ENCODE measurements at places on chromosomes 1 and 21.

DNA sequence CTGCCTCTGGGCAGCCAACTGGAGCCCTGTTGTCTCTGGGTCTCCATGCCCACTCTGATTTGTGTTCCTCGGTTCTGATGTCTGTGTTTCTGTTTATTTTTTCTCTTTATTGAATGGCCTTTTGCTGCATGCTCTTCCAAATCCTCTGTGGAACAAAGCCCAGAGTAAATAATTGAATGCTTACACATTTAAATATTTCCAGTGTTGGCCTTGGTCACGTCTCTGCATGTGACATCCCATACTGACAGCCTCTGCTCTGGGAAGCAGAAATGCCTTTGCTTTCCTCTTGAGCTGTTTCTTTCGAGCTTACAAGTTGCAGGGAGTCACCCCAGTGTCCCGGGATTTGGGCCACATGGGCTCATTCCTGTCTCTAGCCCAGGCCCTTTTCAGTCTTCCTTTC, 267.9 kb downstream of the PTPRU start:
- no peak for DNase-seq

- no peak for DNase-seq
These were observed 553 bp upstream of the NDUFV3 start for GRCh38 chr21:42892582-42892930.

DNA sequence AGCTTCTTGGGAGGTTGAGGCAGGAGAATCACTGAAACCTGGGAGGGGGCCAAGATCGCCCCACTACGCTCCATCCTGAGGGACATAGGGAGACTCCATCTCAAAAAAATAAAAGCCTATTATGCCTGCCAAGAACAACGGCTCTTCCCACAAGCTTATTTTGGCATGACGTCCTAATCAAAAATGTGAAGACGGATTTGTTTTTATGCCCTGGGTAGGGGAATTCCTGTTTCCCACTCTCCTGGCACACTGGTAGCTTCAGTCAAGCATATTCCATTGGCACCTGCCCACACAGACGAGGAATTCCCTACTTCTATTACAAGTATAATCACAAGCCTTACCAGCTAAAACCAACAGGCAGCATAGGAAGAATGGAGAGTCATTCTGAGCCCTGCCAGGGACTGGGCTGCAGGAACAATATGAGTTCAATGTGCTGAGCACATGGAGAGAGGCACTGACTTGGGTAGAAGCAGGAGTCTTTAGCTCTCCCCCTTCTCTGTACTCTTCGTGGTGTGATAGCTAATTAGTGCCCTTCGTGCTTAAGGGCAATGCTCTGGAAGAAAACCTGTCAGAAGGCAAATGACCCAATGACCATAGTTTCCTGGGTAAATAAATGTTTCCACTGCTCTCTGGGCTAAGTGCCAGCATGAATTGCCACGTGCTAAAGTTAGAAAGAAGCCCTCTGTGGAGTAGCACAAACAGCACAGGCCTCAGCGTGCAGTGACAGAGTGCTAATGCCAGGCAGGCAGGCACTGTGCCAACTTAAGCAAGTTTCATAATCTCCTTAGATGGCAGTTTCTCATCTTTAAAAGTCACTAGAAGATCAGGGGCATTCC, 16.8 kb downstream of the TNFSF4 start:
- no peak for DNase-seq

- DNase-seq: no peak
These were observed 39.0 kb downstream of the GALNT2 start for GRCh38 chr1:230105754-230106625.

GRCh38 chr1:115409094-115410015, 71.3 kb upstream of the NGF start:
- DNase-seq: no peak

DNA sequence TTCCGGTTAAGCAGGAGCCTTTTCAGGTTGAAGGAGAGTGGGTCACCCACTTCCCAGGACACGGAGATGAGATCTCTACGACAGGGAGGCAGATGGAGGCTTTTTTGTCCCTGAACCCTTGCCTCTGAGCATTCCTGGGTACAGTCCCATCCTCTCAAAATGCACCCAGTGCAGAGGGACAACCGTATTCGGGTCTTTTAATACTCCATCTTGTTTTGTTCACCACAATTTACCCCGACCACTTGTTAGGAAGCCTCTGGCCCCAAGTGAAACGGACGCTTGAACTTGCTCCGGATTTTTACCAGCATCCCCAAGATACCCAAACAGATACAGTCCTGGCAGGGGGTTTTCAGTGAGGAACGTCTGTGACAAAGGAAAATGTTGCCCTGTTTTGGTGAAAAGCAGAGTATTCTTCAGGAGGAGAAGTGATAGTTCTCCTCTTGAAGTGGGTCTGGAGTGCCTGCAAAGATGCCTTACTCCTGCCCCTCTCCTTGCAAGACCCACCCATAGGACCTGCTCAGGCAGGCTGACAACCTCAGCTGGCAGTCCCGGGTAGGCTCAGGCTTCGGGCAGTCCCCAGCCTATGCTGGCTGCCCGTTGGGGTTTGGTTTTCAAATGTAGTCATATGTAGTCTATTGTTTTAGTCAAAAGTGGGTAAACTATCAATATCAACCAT, 669 bp upstream of the ARL8A start:
- DNase-seq: no peak

GRCh38 chr1:31580513-31580870, 4.2 kb downstream of the TINAGL1 start:
- DNase-seq: no peak

DNA sequence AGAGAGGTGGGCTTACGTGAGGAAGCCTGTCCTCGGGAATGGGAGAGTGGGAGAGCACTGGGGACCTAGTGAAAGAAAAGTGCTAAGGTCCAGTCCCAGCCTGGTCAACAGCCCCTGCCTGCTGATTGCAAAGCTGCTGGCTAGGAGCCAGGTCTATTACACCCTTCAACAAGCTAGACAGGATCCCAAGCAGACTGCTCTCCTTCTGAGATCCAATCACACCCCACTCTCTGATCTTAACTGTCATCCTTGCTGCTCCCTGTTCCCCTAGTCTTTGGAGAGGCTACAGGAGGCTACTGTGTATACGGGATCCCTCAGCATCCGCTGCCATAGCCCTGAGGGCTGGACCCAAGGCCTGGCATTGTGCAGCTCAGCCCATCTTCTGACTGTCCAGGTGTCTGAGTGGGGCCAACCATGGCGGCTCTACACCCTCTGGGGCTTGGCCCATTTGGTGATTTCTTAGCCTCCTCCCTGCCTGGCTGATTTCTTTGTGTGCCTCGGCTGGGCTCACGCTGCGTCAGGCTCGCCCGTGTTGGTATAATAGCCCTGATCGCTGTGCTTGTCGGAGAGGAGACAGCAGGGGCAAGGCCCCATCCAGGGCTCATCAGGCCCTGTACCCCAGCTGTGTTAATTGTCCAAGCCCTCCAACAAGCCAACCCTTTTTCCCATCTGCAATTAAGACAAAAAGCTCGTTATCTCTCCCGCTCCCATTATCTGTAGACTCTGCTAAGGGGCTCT, 43.9 kb downstream of the NAV1 start:
- DNase-seq: no peak

DNA sequence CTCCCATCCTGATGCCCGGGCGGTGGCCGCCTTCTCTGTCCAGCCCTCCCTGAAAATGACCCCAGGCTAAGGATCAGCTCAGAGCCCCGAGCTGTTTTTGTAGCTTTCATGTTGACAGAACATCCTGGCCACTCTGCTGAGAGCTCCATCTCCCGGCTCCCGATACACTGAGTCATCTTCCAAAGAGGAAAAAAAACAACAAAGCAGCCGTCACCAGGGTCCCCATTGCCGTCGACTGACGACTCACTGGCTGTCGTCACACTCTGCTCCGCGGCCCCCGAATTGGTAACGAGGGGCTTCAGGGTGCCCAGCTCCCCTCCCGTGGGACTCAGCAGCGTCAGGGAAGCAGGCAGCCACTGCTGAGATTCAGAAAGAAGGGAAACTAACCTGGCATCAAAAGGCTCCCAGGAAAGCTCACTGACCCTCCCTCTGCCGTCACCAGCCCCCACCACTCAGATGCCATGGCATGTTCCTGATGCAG, 67.2 kb downstream of the CD46 start:
- DNase-seq: no peak

- no peak for DNase-seq
These were observed 13.1 kb downstream of the GPSM2 start for GRCh38 chr1:108889706-108890384.

- DNase-seq: no peak
These were observed 16.0 kb downstream of the MIIP start for GRCh38 chr1:12035312-12035711.

GRCh38 chr1:89865498-89866382, 44.9 kb downstream of the LRRC8D start:
- no peak for DNase-seq

DNA sequence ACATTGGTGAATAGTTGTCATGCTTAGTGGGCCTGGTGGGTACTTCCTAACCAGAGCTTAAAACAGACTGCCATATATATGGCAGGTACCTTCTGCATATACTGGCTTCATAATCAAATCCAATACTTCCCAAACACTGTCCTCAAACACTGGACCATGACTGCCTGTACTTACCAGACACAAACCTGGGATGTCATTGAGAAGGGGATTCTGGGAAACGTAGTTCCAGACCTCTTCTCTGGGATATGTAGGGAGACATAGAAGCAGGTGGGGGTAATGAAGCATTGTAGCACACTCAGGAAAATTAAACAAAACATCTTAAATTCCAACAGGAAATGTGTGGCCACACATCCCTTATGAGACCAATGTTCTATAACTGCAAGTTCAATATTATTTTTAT, 76.5 kb upstream of the ADAMTS5 start:
- DNase-seq: no peak

GRCh38 chr1:34398916-34399275, 222.2 kb downstream of the C1orf94 start:
- DNase-seq: no peak

DNA sequence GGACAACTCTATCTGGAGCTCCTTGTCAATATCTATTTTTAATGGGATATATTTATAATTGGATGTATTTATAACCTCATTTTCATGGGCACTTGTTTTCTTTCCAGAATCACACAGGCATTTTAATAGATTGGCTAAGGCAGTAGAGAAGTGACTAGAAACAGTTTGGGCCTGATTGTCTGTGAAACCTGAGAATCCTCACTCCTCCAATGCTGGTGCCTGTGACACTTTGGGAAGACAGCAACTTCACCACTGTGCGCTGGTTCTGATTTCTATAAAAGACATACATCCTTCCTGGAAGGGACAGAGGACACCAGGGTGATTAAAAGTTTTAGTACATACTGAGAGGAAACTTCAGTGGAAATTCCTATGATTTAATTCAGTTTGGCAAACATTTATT, 39.6 kb upstream of the RXRG start:
- no peak for DNase-seq

DNA sequence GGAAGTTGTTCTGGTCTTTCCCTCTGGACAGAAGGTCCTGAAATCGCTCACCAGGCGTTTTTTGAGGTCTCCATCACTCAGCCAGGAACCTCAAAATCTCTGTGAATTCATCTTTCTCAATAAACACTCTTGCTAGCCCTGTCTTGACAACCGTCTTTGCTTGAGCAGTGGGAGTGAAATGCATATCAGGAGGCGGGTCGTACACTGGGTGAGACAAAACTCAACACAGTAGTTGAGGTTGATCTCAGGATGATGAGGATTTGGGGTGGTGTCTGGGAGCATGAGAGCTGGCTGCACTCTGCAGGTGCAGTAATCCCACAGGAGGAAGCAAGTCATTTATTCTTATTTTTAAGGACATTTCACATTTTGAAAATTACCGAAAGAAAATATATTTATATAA, 1.9 kb downstream of the GPR25 start:
- no peak for DNase-seq

DNA sequence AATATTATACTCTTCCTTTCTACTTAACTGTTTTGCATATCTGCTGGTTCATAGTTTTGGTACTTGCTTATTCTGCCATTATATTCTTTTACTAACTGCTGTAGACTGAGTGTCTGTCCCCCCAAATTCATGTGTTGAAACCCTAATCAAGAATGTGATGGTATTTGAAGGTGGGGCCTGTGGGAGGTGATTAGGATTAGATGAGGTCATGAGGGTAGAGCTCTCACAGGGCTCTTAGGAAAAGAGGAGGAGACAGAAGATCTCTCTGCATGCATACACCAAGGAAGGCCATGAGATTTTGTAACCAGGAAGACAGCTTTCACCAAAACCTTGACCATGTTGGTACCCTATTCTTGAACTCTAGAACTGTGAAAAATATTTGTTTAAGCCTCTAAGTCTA, 354.1 kb upstream of the B3GALT2 start:
- no peak for DNase-seq

- no peak for DNase-seq
These were observed 178.8 kb downstream of the ETS2 start for GRCh38 chr21:38984568-38984967.

- no peak for DNase-seq
These were observed 96.1 kb downstream of the TRABD2B start for GRCh38 chr1:47901001-47901575.

- DNase-seq: no peak
These were observed 15.2 kb downstream of the EPHX1 start for GRCh38 chr1:225825078-225825477.

DNA sequence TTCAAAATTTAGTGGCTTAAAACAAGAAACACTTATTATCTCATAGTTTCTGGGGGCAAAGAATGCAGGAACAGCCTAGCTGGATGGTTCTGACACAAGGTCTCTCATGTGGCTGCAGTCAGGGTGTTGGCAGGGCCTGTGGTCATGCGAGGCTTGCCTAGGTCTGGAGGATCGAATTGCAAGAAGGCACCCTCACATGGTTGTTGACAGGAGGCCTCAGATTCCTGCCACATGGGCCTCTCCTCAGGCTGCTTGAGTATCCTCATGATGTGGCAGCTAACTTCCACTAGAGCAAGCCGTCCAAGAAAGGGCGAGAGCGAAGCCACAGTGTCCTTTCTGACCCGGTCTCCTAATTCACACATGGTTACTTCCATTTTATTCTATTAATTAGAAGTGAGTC, 6.2 kb upstream of the NRIP1 start:
- DNase-seq: no peak

DNA sequence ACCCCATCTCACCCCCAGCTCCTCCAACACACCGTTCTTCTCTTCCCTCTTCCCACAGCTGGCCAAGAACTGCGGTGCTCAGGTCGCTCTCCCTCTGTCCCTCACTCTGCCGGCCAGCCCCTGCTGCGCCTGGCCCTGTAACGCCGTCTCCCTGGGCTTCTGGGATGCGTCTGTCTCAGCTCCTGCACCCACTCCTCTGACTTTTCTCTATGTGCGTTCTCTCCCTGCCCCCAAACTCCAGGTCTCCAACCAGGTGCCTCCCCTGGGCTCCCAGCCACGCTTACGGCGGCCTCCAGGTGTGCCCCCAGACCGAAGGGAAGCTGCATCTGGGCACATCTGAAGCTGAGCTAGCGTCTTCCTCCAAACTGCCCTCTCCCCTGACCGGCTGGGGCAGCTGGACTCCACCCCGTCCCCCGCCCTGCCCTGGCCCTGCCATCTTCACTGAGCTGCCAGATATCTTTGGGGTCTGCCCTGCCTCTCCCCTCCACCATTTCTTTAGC, 2.6 kb downstream of the KRTAP10-12 start:
- DNase-seq: no peak

- no peak for DNase-seq
These were observed 9.8 kb downstream of the RGS8 start for GRCh38 chr1:182674346-182675246.

GRCh38 chr21:44418108-44418875, 37.0 kb upstream of the LRRC3 start:
- no peak for DNase-seq
